Stimulated activated CD8-positive, alpha-beta memory T cell treated with anti-CD3 and anti-CD28 coated beads, Interleukin-4, amount 100 ng/mL, for 4 hours (primary cell): ENCODE measurements at places on chromosomes 5 and 9.

DNA sequence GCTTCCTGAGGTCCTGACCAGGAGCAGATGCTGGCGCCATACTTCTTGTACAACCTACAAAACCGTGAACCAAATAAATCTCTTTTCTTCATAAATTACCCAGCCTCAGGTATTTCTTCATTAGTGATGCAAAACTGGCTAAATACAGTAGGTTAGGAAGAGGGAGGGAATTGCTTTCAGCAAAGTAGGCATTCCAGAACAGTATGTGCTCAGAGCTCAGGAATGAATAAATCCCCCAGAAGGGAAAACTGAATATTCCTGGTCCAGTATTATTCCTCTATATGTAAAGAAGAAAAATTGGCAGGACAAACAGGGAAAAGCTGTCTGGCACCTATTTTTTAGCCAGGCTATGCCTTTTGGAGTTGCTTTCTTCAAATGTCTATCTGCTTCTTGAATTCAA lies 577.1 kb downstream of the PSAT1 start:
- DNase-seq = no peak

DNA sequence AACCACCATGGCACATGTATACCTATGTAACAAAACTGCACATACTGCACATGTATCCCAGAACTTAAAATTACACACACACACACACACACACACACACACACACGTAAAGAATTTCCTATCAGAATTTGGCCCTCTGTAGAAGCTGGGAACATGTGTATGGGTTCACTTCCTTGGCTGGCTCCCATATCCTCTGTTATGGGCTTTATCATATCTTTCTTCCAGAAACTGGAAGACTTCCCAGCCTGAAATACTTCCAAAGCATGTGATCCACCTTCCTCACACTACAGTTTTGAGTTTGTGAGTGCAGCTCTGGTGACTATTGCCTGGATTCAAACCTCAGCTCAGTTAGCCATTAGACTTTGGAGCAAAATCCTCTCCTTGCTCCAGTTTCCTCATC lies 78.6 kb upstream of the GDNF start:
- no peak for DNase-seq

DNA sequence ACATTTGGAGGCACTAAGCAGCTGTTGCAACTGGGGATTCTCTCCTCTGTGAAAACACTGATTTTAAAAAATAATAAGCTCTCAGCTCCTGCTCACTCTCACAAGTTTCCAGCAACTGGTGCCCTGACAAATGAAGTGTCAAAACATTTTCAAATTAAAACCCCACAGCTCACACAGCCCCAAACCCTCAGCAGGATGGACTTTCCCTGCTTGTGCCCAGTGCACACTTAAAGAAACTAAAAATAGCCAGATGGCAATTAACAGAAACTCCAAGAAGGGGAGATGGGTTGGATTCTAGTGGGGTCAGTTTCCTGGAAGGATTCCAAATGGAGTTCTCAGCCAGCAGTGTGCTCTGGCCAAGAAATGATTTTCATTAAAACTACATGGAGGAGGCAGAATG lies 163.0 kb upstream of the PUM3 start:
- no peak for DNase-seq

DNA sequence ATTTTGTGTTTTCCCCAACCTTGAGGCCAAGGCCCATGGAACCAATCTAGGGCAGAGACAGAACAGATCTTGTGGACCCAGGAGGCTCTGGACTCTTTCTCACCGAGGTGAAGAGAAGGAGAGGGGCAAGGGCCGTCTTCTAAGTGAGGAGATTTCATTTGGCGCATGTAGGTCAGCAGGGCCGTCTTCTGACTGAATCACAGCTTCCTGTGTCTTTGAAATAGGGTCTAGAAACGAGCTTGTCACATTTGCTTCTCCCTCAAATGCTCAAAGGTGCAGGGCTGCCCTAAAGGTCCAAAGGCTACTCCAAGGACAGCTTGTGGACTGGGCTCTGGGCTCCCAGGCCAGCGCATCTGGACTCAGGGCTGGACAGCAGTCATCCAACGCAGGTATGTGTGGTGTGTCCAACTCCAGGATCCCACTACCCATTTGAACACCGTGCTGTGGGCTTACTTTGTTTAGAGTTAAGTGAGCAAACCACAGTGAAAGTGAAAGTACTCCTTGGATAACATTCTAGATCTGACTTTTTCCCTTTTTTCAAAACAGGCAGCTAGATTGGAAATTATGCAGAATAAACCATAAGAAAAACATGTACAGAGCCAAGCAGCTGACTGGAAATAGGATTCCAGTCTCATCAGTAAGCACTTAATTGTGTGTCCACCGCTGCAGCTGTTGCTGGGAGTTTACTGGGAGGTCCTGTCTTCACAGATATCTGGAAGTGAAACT lies 357.0 kb downstream of the GADD45G start:
- DNase-seq = no peak

DNA sequence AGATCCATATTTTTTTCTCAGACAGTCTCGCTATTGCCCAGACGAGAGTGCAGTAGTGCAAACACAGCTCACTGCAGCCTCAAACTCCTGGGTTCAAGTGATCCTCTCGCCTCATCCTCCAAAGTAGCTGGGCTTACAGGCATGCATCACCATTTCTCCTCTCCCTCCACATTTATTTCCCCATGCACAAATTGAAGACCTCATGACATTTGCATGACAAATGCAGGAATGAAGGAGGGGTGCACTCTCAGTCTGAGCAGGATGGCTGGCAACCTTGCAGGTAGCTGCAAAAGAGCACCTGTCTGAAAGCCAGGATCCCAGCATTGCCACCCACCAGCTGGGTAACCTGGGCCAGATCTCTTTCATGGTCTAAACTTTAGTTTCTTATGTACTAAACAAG lies 111.2 kb downstream of the SH3TC2 start:
- DNase-seq = no peak

DNA sequence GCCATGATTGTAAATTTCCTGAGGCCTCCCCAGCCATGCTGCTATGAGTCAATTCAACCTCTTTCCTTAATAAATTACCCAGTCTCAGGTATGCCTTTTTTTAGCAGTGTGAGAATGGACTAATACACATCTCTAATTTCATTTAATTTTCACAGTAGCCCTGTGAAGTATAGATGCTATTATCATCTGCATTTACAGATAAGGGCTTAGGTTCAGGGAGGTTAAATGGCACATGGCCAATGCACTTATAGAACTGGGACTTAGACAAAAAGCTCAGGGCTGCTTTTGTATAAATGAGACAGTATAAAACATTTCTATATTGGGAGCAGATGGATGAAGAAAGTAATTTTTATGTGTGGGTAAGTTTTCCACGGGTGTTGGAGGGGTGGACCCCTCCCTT lies 62.9 kb upstream of the PANK3 start:
- no peak for DNase-seq
